ENCODE measurements at places on chromosomes 13 and 19.
A peak's percentile ranks its signal among the peaks of the same experiment; 100 is the strongest.

GRCh38 chr13:34926508-34926907, 15.6 kb upstream of the NBEA start:
- peak; percentile 59 for DNase-seq

DNA sequence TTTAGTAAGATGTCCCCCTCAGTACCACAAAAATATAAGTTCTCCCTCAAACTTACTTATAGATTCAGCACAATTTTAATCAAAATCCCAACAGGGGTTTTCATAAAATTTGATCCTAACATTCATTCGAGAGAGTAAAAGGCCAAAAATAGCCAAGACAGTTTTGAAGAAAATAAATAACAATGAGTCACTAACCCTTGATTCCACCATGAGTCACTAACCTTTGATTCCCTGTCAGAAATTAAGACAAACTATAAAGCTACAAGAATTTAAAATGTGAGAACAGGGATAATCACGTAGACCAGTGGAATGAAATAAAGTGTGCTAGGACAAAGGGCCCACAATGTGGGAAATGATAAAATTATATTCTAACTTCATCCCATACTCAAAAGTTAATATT, 320.3 kb downstream of the SUCLA2 start:
- DNase-seq: peak; percentile 51

GRCh38 chr19:16698914-16699313, 20.7 kb upstream of the NWD1 start:
- DNase-seq: no peak

- no peak for DNase-seq
Measured at GRCh38 chr19:52351512-52351911, 15.5 kb downstream of the ZNF610 start.

DNA sequence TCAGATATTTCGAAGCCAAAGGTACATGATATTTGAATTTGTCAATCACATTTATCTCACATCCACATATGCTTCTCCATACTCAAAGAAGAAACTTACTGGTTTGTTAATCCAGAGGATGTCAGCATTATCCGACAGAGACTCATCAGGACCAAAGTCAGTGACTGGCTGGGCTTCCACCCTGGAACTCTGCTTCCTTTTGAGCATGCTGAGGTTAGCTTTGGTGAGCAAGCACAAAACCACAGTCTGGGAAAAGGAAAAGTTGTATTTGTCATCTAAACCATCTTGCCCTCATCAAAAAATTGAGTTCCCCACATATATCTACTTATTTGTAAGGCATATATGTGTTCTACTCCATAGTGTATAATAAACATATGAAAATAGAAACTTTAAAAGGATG, 17.4 kb downstream of the NALCN start:
- peak; percentile 77 for DNase-seq

- DNase-seq: no peak
Measured at GRCh38 chr13:109545931-109546330, 240.5 kb downstream of the IRS2 start.

- no peak for DNase-seq
Measured at GRCh38 chr13:59468396-59468795, 695.3 kb downstream of the DIAPH3 start.

DNA sequence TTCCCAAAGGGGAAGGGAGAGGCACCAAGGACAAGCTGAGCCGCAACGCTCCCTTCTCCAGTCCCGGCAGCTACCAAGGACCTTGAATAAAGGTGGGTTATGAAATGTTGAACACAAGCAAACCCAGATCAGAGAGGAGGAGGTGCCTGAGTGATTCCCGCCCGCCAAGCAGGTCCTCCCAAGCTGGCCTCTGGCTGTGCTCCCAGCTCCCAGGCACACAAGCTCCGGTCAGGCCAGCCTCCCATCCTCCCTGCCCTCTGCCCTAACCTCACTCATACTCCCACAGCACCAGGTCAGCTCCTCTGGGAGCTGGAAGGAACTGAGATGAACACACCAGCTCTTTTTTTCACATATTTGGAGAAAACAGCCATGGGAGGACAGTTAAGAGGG, 3.7 kb downstream of the NAPA start:
- DNase-seq: no peak

DNA sequence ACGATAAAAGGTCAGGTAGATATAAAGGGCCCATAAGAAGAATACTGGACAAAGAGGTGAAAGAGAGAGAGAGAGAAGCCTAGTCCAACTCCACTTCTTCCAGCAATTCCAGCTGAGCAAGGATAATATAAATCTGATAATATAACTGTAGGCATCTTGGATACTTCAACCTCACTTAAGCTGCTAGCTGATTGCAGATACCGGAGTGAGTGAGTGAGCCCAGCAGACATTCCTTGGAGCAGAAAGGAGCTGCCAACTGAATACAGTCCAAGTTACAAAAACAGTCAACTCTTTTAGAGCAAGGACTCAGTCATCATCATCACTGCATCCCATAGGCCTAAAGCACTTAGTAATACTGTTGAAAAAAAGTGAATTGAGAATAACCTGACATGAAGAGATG, 387.6 kb downstream of the SLITRK6 start:
- no peak for DNase-seq

GRCh38 chr19:4911786-4912672, 2.7 kb downstream of the UHRF1 start:
- peak; percentile 100 for DNase-seq

- DNase-seq: peak; percentile 74
Measured at GRCh38 chr13:59458908-59459579, 704.7 kb downstream of the DIAPH3 start.

DNA sequence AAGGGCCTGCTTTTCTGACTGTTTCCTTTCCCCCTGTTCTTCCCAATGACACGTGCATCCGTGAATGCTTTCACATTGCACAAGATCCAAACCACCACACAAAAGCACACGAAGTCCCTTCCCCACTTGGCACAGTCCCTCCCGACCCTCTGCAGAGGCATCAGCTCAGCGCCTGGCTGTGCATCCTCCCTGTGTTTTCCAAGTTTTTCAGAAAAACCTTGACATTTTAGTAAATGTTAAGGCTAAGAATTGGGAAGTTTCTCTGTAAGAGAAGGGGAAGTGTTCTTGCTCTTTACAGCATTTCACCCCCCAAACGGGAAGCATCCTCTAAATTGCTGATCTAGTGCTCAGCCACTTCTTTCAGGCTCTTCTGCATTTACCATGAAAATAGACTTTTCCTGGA, 94.5 kb upstream of the TM9SF2 start:
- DNase-seq: no peak

- no peak for DNase-seq
Measured at GRCh38 chr19:49333811-49334288, 1.4 kb upstream of the CD37 start.

- DNase-seq: no peak
Measured at GRCh38 chr13:37342205-37342604, 236.7 kb upstream of the CSNK1A1L start.

Measured in fibroblast of skin of scalp (primary cell).